Glomerular endothelial cell (primary cell): ENCODE measurements at places on chromosomes 16 and 17.

DNA sequence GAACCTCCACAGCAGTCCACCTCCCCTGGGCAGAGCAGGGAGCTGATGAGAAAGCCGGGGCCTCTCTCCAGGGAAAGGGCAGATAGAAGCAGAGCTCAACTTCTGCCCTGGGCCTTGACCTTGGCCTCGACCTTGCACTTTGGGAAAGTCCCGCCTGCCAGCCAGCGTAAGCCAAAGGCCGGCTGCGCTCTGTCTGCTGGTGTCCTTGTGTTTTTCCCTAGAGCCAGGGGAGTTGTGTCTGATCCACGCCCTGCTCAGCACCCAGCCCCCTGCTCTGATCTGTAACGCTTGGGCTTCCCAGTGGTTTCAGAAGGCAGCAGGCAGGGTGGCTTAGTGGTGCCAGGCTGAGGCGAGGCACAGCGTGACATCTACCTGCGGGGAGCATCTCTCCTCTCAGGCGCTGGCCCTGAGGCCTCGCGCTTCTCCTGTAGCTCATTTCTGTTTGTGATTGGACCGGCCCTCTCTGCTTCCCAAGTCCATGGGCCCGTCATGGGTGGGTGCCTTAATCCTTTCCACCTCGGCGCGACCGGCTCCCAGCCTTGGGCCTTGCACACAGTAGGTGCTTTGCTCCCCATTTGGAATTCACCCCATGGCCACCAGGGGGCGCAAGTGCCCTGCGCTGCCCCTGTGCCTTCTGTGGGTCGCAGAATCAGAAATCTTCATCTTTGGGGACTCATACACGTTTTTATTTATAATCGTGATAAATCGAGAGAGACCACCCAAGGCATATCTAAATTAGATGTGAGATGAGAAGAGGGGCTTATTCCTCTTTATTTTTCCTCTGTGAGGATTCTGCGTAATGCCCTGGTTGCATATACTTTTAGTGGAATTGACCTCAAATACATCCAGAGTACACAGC lies 24.2 kb downstream of the SGSH start:
- no peak for DNase-seq

- DNase-seq: no peak
Observed at GRCh38 chr17:47983492-47984223, 12.7 kb downstream of the CDK5RAP3 start.

GRCh38 chr16:57519796-57520360 lies 16.5 kb downstream of the CCDC102A start:
- DNase-seq: peak; percentile 33

- no peak for DNase-seq
Observed at GRCh38 chr17:21330436-21331160, 45.6 kb upstream of the KCNJ12 start.

DNA sequence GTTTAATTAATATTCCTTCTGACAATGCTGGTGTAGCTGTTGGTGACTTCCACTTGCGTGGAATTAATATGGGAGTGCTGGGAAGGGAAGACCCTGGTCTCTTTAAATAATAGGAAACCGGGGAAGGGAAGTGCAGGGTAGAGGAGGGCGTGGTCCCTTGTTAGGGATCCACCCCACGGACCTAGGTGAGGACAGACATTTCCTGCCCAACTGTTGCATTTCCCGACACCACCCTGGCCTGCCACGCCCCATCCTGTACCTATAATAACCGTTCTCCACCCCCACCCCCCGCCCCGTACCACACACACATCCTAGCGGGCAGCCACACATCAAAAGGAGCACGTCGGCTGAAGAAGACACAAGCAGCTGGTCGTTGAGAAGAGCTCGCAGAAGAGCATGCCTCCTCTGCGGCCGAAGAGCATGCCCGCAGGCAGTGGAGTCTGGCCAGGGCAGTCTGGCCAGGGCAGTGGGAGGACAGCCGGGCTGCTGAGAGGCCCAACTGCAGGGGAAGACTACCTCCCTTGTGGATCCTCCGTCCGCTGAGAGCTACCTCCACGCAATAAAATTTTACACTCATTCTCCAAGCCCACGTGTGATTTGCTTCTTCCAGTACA lies 36.8 kb upstream of the MMD start:
- no peak for DNase-seq

DNA sequence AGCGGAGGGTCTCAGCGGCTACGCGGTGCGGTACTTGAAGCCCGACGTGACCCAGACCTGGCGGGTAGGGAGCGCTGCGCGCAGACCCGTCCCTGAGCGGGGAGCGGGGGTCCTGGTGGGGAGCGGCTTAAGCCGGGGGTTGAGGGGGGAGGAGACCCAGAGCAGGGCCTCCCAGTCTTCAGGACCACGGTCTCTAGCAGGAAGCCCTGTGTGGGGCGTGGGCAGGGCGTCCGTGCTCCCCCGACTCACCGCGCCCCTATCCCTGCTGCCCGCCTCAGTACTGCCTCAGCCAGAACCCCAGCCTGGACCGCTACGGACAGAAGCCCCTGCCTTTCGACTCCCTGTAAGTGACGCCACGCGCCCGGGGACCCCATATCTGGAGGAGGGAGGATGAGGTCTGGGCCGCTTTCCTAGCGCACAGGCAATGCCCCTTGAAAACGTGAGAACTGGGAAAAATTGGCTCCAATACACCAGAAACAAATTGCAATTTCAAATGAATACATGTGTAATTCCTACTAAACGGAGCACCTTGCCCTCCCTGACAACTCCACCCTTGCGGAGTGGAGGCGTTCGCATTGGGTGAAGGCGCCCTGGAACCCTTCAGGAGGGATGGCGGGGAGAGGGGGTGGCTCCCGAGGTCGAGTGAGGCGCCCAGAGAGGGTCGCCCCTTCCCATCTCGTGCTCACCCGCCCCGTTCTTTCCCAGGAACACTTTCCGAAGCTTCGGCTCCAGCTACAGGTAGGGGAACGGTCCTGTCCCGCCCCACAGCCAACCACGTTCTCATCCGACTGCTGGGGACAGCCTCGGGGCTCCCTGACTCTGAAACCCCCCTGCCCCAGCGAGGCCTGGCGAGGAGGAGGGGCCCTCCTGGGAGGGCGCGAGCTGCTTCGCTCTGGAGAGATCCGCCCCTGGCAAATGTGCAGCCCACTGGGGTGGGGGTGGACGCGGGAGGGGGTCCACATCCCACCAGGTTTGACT lies 14.6 kb upstream of the CNGB1 start:
- no peak for DNase-seq

DNA sequence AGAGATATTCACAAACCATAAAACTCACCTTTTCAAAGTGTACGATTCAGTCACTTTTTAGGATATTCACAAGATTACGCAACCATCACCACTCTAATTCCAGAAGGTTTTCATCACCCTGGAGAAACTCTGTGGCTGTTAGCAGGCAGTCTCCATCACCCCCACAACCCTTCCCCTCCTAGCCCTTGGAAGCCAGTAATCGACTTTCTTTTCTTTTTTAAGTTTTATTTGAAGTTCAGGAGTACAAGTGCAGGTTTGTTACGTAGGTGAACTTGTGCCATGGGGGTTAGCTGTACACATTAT lies 363.5 kb downstream of the CPPED1 start:
- no peak for DNase-seq

- no peak for DNase-seq
Observed at GRCh38 chr16:83581082-83581481, 226.7 kb upstream of the HSBP1 start.

- DNase-seq: no peak
Observed at GRCh38 chr16:50224286-50224685, 42.1 kb upstream of the ADCY7 start.

GRCh38 chr17:7508846-7509245 lies 24.7 kb downstream of the POLR2A start:
- DNase-seq: no peak

- no peak for DNase-seq
Observed at GRCh38 chr17:34556384-34556783, 23.0 kb upstream of the TMEM132E start.

DNA sequence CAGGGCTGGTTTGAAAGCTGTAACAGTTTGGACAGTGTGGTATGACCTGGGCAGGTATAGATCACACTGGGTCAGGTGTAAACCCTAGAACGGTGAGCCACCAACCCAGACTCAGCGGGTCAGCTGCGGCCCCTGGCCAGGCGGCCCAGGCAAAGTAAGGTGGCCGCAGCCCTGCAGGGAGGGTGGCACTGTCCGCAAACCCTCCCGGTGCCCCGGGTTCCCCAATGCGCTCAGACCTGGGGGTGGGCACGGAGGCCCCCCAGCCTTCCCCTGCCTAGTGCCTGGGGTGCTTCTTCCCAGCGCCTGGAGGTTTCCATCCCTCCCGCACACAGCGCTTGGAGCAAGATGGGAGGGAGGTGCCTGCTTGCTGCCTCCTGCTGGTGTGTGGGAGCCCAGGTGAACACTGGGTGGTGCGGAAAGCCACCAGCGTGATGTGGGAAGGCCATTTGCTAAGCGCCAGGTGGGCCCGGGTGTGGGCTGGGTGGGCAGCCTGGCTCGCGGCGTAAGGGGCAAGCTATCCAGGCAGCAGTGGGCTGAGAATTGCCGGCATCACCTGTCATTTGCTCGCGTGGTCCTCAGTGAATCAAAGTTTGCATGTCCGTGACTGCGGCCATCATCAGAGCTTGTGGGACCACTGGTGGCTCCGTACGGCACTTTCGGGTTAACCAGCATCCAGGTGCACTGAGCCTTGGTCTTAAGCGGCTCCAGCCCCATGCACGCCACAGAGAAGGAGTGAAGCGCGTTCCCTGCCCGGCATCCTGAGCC lies 47.3 kb upstream of the GNG13 start:
- no peak for DNase-seq

- no peak for DNase-seq
Observed at GRCh38 chr17:69069226-69069750, 8.6 kb upstream of the ABCA9 start.

- DNase-seq: no peak
Observed at GRCh38 chr17:48160177-48161081, 52.9 kb downstream of the SNX11 start.

DNA sequence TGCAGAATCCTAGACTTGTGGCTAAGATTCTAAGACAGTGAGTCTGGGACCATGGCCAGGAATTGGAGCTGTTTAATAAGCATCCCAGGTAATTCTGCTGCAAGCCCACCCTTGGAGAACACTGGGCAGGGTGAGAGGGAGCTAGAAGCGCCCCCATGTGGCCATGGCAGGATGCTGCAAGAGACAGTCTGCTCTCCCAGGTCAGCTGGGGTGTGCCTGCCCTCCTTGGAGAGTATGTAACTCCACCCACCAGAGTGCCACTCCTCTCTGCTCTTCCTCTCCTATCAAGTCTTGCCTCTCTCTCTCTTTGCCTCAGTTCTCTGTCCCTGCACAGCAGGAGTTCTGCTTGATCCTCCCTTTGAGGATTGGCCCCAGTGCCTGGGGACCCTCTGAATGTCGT lies 14.9 kb downstream of the RCVRN start:
- no peak for DNase-seq
